Heart left ventricle (tissue), 16 donors: ENCODE measurements at places on chromosomes 2 and 18. TPM values are rescaled to one million over a fixed set of nuclear protein-coding genes. Genes with fewer than 3 reads are reported as not detected.

GRCh38 chr2:213152065-213152794, 818 bp upstream of the IKZF2 start:
- DNase-seq, result peak; percentile 59

DNA sequence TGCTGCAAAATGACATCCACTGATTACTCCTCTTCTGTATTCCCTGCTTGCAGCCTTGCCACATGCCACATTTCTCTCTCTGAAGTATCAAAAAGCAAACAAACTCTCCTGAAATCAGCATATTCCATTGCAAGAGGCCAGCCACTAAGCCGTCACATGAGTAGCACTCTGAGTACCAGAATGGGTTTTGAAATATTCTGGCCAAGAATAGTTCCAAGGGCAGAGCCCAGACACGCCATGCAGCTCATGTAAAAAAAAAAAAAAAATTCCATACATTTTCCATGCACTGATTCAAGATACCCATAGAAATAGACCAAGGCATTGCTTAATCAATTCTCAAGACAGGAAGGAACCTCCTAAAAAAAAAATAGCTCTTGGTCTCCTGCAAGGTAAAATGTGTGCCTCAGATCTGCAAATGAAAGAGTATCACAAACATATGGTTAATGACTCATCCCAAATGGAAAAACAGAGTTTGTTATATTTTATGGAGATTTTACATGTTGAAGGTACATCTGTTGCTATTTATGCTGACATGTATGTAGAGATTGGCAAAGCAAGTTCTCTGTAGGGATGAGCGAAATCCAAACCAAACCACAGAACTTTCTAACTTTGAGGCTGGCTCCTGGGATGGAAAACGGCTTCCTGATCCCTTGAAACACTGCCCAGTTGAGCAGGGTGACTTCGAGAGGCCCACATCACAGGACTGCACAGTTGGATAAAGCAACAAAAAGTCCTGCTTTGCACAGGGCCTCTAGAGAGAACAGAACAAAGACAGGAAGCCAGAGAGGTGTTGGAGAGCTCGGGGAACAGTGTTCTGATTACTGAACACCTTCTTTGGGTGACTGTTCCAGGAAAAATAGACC, 346.2 kb downstream of the ZNF521 start:
- DNase-seq, result no peak

DNA sequence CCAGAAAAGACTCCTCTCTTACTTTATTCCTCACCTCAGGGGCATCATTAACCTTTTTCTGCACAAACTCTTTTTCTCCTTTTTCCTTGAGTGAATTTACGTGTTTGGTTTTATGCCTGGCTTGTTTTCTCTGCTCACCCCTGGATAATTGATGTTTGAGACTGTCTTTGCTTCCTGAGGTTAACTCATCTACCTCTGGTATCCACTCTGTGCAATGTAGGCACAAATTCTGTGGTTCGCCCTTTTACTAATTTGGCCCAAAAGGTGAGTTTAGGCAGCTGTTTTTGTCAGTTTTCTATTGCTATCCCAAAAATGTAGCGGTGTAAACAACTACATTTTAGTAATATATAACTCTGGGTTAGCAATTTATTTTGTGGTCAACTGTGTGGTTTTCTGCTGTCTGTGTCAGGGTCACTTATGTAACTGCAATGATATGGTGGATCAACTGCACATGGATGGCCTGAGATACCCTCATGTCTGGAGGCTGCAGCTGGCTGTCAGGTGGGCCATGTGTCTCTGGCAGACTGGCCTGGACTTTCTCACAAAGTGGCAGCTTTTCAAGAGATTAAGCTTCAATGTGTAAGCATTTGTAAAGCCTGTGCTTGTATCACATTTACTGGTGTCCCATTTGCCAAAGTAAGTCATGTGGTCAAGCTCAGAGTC, 329.7 kb downstream of the FSIP2 start:
- peak; percentile 28 for DNase-seq

Gene CAPN14
- total RNA-seq, result 0.08 TPM

GRCh38 chr2:50181212-50181611, 850.7 kb downstream of the NRXN1 start:
- DNase-seq, result no peak
